8988T (cell line): ENCODE measurements at places on chromosomes 1 and 21.

DNA sequence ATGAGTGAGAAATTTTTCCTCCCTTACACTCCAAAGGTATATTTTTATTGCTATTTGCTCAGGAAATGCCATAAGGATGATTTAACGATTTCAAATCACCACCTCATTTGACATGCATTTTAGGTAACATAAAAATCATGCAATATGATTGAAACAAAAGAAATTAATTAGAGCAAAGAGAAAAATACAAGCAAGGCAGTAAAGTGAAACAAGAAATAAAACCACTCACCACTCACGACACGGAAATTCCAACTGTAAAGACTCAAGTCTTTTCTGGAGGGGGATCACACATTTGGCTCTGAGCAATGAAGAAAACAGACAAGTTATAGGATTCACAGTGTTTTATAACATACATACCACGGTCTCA is 86.8 kb upstream of the ARHGAP29 start:
- no peak for DNase-seq

- DNase-seq: no peak
Observed at GRCh38 chr1:37599940-37600339, 4.2 kb upstream of the GNL2 start.

DNA sequence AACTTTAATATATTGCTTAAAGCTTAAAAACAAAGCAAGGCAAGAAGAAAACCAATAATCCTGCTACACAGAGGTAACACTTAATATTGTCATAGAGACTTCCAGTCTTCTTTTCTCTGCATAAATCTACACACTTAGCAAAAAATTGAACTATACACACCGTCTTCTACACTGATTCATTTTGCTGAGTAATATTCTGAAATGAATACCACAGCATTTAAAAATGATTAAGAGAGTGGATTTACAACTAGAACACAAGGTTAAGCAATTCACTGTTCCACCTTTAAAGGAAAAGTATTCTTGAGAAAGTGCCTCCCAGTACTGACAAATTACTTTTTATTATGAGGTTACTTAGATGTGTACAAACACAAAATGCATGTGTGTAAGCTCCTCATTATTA is 22.2 kb upstream of the ITPKB start:
- DNase-seq: no peak

GRCh38 chr1:202192770-202193613 is 607 bp upstream of the LGR6 start:
- DNase-seq: peak; percentile 92

DNA sequence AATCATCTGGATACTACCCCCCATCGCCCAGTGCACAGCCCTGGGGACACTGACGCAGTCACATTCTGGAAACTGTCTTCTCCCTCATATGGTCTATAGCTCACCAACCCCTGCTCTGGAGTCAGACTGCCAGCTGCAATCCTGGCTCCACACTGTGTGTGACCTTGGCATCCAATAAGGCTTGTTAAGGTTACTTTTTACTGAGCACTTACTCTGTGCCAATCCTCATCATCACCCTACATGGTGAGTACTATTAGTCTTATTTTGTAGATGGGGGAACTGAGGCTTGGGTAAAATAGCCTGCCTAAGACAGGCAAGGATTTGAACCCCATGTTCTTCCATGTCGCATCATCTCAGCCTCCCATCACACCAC is 34.9 kb downstream of the AHDC1 start:
- no peak for DNase-seq
